GM12878 (cell line): ENCODE measurements at places on chromosomes 1 and 21.

GRCh38 chr1:28132171-28133167, 44.0 kb downstream of the PTAFR start:
- DNase-seq, result peak; percentile 68

- DNase-seq, result no peak
These were observed 26.7 kb upstream of the EDN2 start for GRCh38 chr1:41511239-41511540.

- no peak for DNase-seq
These were observed 782 bp downstream of the PCAT6 start for GRCh38 chr1:202811296-202812175.

DNA sequence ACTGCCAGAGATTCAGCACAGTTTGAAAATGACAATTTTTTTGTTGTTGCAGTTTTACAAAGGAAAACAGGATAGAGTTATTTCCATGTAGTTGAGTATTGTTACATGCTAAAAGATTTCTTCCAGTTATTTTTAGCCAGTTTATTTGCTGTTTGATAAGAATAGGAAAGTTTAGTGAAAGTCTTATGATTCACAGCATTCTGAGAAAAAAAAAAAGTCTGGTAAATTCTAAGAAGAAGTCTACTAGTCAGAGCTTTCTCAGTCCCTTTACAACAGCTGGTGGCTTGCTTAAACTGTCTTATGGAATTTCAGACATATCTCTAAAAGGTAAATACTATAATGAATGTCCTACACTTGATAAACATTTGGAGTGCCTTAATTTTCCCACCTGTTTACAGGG, 341.7 kb downstream of the DSCAM start:
- no peak for DNase-seq

DNA sequence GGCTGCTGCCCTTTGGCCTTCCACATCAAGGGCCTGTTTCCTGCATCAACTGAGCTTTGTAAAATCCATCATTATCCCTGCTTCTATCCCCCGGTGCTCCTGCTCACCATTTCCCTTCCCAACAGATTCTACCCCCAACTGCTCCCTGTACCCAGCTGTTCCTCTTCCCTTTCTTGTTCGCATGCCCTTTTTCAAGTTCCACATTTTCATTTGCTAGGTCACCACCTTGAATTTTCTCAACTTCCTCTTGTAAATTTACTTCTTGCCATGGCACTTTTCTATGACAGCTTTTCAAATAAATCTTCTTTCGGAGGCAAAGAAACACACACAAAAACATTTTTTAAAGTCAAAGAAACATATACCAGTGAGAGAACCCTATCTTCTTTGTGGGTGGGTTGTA, 330.5 kb upstream of the ADGRL2 start:
- DNase-seq, result no peak

- DNase-seq, result no peak
These were observed 14.4 kb downstream of the CLDN14 start for GRCh38 chr21:36465478-36465877.

DNA sequence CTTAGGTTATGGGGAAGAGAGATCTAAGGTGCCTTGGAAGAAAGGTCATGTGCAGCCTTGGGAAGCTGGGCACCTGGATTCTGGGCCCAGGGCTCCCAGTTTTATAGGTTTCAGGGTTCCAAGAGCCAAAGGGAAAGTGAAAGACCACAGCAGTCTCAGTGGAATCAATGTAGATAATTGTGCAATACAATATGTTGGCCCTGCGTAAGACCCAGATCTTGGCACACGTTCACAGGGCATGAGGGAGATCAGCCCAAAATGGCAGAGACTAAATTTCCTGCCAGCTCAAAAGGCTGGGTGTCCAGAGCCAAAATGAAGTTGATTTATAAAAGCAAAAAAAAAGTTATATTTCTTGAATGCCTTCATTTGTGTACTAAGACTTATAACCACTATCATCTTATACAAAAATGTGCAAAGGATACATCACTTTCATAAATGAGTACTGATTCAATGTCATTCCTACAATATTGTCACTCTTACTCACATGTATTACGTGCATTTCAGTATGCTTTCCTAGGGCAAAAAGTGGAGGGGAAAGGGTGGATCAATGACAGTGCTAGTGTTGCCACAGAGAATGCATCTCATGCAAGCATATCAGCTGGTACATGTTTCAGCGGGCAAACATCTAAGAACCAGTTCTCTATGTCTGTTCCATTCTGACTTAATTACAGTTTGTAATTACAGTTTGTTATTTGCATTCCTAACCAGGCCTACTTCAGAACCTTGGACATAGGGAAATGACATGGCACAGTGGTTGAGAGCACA, 22.5 kb upstream of the NPL start:
- no peak for DNase-seq

GRCh38 chr1:177872308-177872900, 97.5 kb downstream of the SEC16B start:
- DNase-seq, result no peak

DNA sequence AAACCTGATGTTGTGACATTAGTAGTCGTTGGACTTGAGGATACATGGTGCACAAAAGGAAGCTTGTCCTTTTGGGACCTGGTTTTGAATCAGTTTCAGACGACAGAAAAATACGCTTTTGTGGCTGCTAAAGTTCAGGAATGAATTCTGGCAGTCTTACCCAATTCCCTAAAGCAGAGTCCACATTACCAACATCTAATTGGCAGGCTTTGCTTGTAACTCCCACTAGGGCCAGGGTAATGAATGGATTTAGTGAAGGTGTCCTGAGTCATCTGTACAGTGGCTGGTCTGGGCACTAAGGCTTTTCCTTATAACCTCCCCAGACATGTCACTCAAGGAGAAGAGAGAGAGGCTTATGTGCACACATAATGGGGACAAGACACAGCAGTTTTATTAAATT, 66.2 kb upstream of the RNPC3 start:
- DNase-seq, result no peak

DNA sequence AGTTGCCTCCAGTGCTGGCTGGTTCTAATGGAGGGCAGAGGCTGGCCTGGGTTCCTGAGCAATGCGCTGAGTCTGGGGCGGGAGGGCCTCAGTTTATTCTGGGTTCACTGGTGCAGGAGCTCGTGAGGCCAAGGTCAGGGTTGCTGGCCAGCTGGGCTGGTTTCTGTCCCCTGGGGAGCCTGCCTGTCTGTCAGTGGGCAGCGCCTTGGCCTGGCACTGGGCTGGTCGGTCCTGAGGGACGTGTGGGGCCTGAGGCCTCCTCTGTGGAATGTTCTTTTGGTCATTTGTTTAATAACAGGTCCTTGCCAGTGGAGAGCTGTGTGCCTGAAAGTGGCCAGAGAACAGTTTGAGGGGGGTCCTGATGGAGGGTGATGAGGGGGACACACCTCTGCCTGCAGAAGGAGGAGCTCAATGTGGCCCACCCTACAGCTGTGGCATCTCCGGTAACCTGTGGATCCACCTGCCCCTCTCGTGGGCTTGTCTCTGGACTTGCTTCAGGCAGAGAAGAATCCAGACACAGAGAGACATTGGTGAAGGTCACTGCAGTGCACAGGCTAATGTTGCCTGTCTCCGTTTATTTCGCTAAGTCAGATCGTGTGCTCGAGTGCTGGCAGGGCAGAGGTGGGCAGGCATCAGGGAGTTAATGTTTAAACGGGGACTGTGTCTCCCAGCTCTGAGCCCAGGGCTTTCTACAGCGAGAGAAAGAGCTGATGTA, 34.6 kb downstream of the COQ8A start:
- DNase-seq, result no peak

- DNase-seq, result no peak
These were observed 11.4 kb downstream of the DOCK7 start for GRCh38 chr1:62676611-62677356.

DNA sequence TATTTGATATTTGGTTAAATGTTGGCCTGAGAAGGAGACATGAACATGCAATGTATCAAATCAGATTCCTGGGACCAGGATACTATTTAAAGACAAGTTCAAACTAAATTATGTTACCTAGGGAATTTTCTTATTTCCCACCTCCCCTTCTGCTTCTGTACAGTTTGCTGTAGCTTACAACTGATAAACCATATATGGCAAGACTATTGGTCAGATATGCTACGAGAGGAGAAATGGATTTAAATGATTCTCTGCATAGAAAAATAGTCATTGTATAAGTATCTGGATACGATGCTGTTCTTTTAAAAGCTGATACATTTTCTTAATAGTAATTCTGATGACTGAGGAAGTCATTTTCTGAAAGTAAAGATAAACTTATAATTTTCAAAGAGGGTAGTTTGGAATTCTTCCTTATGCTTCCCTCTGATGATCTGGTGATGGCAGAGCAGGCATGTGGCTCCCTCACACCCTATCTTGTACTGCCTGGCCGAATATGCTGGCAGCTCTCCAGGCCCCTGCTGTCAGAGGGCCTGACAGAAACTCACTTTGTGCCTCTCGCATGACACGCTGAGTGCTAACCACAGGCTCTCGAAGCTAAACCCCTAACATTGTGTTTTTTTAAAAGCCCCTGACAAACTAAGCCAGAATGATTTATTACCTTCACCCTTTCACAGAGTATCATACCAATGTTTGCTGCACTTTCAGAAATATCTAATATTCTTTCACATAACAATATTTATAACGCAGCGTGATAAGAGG, 19.4 kb downstream of the RRP15 start:
- no peak for DNase-seq

DNA sequence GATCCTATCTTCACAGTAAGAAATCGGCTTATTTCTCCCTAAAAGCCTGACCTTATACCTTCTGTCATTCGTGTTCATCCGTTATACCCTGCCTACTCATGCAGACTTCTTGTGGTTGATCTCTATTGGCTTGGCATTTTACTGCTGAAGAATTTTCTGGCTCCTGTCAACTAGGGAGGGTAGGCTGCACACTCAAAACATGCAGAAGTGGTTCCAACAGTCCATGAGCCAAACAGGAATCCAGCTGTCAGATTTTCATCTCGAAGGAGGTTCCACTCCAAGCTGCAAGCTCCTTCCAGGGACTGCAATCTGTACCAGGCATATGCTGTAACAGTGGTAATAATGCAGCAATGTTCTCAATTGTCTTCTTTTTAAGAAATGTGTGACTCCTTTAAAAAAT, 10.1 kb downstream of the DNAJC11 start:
- DNase-seq, result no peak

DNA sequence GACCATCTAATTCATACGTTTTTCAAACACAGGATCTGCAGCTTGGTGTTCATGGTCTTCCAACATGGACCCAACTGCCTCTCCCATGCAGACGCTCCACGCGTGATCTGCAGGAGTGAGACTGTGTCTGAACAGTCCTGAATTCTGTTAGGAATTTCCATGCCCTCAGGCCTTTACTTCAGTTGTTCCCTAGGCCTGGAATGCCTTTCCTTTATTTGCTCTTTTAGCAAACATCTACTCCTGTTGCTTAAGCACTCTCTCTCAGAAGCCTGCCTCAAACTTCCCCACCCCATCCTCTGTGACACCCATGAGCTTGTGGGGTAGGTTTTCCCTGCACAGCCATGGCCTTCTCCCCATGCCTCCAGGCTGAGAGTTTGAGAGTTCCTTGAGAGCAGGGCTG, 73.7 kb downstream of the DMRTB1 start:
- no peak for DNase-seq

GRCh38 chr1:234405676-234406075, 32.4 kb downstream of the COA6 start:
- no peak for DNase-seq

GRCh38 chr21:15441060-15441493, 288.7 kb upstream of the USP25 start:
- no peak for DNase-seq

- DNase-seq, result no peak
These were observed 261.2 kb downstream of the S1PR1 start for GRCh38 chr1:101497881-101498559.

DNA sequence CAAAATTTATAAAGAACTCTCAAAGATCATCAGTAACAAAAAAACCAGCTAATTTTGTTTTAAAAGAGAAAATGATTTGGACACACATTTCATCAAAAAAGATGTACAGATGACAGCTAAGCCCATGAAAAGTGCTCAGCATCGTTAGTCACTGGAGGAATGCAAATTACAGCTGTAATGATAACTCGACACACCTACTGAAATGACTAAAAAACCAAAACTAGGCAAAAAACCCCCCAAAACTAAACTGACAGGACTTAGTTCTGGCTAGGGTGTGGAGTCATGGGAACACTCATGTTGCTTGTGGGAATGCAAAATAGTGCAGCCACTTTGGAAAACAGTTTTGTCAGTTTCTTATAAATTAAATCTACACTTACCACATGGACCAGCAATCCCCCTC, 59.5 kb downstream of the CNIH3 start:
- DNase-seq, result no peak

- no peak for DNase-seq
These were observed 18.0 kb upstream of the ST3GAL3 start for GRCh38 chr1:43689289-43689688.

DNA sequence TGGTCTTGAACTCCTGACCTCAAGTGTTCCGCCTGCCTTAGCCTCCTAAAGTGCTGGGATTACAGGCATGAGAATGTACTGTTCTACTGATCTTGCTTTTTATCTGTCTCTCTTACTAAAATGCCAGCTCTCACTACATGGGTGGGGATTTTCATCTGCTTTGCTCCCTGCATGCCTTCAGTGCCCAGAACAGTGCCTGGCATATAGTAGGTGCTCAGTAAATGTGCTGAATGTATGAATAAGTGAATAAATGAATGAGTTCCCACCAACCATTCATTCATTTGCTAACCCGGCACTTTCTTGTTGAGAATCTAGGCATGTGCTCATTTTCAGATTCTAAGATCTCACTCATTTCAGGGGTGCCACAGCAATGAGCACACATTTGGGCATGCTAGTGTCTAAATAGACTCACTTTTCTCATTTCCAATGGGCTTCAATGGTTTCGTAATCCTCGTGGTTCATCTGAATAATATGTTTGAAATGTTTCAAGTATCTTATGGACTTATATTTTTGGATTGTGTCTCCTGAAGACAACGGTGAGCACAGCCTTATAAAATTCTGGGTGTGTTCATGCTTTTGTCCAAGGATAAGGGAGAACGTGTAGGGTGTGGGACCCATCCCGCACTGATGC, 7.6 kb downstream of the DHRS3 start:
- DNase-seq, result no peak

DNA sequence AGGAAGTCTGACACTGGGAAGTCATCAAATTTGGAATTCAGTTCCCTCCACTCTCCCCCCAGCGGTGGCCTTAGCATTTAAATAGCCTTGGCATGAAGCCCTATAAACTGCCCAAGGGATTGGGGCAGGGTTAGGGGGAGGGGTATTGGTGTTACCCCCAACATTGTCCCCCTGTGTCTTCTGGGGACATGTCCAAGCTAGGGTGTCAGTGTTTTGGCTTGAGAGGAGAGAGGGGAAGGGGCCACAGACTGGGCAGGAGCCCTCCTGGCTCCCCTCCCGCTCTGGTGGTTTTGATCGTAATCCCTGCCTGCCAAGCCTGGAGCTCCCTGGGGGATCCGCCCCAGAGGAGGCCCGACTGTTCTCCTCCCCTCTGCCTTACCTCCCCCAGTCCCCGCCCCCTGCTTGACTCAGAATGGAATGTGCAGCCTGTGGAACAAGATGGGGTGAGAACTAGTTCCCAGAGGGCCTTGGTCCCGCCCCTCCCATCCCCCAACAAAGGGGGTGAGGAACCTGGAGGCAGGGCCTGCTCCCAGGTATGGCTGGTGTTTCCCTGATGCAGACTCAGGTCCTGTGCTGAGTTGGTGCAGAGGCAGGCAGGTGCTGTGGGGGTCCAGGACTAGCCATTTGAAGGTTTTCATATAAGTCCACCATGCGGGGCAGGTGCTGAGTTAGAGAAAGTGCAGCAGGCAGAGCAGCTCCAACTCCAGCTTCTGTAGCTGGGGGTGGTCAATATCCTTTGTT, 7.4 kb downstream of the SOX13 start:
- DNase-seq, result no peak
